ENCODE measurements at places on chromosomes 11 and 22.

DNA sequence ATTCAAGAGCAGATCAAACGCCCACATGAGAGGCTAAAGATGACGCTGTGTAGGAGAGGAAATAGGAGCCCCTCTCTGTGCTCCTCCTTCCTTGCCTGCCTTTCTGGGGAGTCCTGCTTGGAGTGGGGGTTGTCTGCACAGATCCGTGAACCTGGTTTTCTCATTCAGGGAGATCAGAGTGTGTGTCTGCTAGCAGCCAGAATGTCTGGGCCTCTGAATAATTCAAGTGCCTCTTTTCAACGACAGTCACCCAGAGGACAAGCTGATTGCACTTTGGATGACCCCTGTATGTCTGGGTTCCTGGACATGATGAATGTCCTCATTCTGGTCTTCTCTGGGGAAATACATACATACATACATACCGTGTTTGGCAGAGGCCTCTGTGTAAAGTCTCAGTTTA, 592.5 kb upstream of the B3GAT1 start:
- DNase-seq: no peak

DNA sequence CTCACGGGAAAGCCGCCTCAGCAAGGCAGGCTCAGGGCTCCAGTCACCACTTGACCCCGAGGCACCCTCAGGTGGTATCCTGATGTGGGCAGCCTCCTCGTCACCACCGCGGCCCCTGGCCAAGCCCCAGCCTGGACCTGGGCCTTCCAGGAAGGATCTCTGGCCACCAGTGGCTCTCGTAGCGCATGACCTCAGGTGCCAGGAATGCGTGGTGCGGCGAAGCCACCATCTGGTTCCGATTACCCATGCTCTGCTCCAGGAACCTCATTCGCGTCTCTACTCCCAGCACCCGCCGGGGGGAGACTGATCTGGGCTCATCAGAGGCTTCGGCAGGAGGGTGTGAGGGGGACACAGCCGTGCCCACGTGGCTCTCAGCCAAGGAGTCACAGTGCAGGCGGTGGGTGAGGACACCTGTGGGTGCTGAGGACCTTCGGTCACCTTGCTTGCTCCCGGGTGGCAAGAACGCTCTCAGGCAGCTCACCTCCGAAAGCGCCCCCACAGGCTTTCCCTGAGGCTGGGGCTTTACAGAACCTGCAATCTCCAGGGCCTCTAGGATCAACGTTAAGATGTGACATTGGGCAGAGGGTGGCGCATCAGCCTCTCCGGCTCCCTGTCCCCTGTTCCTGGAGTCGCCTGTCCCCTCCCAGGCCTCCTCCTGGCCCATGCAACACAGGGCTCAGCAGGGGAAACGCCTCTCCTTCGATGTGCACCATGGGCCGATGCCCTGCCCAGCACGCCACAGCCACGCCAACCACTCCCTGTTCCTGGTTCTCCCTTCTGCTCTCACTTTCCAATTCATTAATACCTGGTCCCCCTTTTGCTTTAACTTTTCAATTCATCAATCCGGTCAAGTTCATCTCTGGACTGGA, 39.0 kb downstream of the TBX1 start:
- DNase-seq: no peak

GRCh38 chr22:27682437-27682836, 119.1 kb downstream of the MN1 start:
- no peak for DNase-seq

DNA sequence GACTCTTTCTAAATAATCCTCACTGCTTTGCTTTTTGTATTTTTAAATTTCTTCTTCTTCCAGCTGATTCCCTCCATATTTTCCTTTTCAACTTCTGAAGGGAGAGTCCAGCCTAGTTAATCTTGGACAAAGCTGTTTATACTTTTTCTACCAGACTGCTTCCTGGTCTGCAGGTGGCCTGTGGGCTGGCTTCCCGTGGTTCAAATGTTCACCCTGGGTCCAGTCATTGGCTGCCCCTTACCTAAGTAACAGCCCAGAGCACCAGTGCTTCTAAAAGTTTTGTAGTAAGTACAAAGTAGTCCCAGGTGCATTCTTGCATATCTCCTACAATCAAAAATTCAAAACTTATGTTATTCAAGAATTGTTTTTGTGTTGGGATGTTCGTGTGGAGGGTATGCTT, 19.1 kb downstream of the ZNF143 start:
- DNase-seq: no peak

GRCh38 chr11:115848611-115849010, 344.4 kb upstream of the CADM1 start:
- DNase-seq: no peak

- no peak for DNase-seq
Observed at GRCh38 chr22:27760474-27760873, 41.1 kb downstream of the MN1 start.

- no peak for DNase-seq
Observed at GRCh38 chr11:4074266-4074665, 20.3 kb upstream of the RRM1 start.

- DNase-seq: no peak
Observed at GRCh38 chr11:8329847-8330361, 66.2 kb upstream of the LMO1 start.

- DNase-seq: no peak
Observed at GRCh38 chr22:23001463-23001862, 68.9 kb upstream of the GNAZ start.

DNA sequence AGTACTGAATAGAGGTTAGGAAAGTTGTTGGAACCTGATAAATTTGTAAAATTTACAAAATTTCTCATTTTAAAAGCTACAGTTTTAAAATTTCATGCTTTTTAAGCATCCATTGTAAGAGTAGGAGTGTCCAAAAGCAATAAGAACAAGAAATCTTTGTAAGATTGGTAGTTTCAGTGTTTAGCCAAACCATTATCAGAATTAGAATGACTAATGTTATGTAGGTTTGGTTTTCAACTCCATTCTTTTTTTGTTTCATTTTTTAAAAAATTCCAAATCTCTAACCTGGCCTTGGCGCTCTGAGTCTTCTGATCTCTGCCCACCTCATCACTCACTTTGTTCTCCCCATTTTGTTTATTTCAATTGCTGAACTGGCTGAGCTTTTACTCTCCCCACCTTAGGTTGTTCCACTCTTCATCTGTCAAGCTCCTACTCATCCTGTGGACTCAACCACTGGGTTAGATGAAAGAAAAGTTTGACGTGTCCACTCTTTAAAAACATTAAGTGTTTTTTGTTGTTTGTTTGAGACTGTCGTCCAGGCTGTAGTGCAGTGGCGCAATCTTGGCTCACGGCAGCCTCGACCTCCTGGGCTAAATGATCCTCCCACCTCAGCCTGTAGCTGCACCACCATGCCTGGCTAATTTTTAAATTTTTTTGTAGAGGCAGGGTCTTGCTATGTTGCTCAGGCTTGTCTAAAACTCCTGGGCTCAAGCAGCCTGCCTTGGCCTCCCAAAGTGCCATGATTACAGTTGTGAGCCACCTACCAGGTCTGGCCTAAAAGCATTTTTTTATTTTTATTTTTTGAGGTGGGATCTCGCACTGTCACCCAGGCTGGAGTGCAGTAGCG, 14.0 kb downstream of the EP300 start:
- DNase-seq: no peak

GRCh38 chr22:38881997-38882879, 10.2 kb upstream of the CBX6 start:
- no peak for DNase-seq

- DNase-seq: no peak
Observed at GRCh38 chr22:17192186-17192585, 27.0 kb downstream of the ADA2 start.

DNA sequence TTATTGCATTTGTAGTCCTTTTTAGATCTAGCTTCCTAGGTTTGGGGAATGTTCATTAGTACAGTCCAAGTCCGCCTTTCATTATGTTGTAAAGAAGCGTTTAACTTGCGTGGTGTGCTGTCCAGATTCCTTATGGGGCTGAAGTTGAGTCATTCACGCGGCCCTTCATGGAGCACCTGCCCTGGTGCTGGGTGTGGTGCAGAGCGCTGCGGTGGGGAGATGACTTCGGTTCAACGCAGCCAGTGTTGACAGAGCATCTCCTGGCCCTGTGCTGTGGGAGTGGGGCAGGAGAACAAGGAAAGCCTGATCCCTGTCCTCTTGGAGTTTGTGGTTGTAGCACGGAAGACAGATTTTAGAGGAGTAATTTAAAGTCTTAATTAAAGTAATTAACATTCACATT, 152.0 kb downstream of the TBC1D22A start:
- no peak for DNase-seq

DNA sequence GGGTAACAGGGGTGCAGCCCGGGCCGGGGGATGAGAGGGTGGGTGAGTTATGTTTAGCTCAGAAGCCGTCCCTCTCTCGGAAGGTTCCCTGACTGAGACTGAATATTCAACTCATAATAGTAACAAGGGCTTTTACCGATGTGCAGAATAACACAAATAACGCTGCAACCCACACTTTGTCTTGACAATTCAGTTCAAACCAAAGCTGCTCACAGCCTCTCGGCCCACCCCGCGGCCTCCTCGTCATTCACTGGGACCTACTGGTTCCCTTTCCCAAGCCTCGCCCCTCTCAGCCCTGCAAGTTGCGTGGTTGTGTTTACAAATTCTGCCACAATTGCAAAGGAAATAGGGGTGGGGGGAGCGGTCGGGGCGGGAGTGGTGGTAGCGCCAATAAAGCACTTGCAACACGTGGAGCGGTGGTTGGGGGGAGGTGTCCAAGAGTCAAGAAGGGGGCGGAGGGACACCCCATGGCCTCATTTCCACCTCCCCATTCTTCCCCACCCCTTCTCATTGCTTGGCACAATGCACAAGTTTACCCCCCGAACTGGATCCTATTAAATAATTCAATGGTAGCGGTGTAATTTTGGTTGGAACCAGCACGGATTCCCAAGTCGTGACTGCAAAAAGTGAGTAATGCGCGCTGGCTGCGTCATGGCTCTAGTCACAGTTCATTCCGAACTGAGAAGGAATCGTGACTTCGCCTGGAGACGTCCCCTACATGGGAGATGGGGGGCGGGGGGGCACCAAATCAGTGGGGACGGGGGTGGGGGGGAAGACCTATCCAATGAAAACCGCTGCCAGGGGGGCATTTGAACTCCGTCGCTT, 102.0 kb upstream of the HSD17B12 start:
- no peak for DNase-seq

DNA sequence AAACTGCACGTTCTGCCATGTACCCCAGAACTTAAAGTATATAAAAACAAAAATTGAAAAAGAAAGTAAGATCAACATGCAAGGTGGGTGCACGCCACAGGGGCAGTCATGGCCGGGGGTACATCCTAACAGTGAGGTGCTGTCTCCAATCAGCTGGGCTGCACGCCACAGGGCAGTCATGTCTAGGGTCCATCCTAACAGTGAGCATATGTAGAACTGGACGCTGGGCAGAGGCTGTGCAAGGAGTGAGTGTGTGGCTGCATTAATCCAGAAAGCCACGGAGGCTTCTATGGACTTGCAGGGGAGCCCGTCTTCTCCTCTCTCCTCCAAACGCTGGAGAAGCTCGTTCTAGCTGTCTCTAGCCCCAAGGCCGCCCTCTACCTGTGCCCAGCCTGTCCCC, 1105.0 kb downstream of the BRD1 start:
- DNase-seq: no peak

GRCh38 chr11:65204143-65204542, 22.4 kb downstream of the CAPN1 start:
- DNase-seq: no peak

DNA sequence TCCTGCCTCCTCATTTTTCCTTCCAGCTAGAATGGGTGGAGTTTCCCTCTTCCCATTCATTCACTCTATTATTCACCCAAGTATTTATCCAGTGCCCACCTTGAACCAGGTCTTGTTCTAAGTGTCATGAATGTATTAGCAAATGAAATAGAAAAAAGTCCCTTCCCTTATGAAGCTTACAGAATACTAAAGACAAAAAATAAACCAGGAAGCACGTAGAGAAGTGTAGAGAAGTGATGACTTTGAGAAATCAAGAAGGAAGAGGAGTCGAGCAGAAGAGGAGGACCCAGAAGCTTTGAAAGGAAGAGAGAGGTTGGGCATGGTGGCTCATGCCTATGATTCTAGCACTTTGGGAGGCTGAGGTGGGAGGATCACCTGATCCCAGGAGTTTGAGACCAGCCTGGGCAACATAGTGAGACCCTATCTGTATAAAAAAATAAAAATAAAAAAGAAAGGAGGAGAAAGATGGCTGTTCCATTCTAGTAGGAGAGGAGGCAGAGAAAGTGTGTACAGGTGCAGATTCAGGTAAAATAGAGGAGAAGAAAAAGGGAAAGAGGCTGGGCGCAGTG, 17.1 kb upstream of the SYVN1 start:
- no peak for DNase-seq

DNA sequence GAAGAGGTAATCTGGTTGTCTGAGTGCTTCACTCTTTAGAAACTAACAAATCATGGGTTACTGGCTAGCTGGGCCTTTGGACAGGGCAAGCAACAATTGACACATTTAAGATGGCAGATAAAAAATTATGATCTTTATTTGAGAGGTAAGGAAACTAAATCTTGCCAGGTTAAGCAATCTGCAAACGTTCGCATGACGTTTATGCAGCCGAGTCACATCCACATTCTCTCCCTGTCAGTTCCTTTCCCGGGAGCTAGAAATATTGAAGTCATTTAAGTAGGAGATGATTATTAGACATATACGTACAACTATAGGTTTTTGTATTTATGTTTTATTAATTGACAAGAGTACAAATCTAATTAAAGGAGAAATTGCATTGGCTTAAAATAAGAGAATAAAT, 57.4 kb upstream of the RCN1 start:
- no peak for DNase-seq

- DNase-seq: peak; percentile 47
Observed at GRCh38 chr22:35627267-35628041, 10.3 kb upstream of the MB start.

DNA sequence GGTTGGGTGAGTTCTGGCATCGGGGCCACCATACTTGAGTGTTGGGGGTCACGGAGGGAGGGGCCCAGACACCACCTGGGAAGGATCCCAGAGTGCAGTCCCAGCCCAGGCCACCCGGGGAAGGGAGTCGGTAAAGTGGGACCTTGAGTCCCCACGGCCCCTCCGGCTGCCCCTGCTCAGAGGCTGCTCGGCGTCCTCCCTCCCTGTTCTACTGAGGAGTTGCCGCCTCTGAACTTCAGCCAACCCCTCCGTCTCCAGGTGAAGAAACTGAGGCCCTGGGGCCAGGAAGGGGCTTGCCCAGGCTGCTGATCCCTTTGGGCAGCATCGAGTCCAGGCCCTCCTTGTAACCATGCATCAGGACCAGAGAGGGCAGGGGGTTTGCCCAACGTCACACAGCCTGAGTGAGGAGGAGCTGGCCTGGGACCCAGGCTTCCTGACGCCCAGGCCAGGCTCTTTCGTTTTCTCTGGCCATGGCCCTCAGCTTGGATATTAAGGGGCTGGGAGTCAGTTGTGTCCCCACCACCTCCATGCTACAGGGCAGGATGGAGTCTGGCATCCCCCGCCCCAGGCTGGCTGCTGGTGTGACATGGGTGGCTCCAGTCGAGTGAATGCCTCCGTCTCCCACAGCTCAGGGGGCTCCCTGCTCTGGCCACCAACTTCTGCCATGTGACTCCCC, 1.3 kb downstream of the PARVG start:
- DNase-seq: peak; percentile 29
